Femur (tissue), 1 donor: ENCODE measurements at places on chromosomes 3 and 15.
A peak's percentile ranks its signal among the peaks of the same experiment; 100 is the strongest.

GRCh38 chr15:35444557-35445204 is 101.3 kb downstream of the DPH6 start:
- no peak for DNase-seq

- DNase-seq = no peak
Measured at GRCh38 chr15:44501768-44502366, 35.1 kb upstream of the EIF3J start.

GRCh38 chr15:29285386-29285785 is 15.8 kb upstream of the NSMCE3 start:
- no peak for DNase-seq

GRCh38 chr15:46174122-46174521 is 539.3 kb downstream of the SQOR start:
- no peak for DNase-seq

GRCh38 chr15:48451241-48451640 is 120.0 kb downstream of the DUT start:
- no peak for DNase-seq

GRCh38 chr15:83398626-83399025 is 48.5 kb upstream of the SH3GL3 start:
- DNase-seq = no peak

DNA sequence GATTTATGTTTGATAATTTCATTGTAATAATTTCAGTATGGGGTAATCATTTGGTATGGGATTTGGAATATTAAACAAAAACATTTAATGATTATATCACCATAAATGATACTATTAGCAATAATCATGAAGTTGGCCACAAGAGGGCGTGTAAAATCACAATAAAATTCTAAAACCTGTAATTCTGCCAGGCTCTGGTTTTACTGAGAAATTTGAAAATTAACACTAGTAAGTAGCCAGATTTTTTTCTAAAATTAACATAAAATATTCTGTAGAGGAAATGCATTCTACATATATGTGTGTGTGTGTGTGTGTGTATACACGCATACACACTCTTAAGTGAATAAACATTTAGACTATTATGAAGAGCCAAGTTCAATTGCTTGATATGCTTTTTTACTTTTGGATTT is 40.5 kb downstream of the FEZF2 start:
- DNase-seq = no peak

GRCh38 chr3:7630925-7631324 is 770.0 kb downstream of the GRM7 start:
- DNase-seq = peak; percentile 45

DNA sequence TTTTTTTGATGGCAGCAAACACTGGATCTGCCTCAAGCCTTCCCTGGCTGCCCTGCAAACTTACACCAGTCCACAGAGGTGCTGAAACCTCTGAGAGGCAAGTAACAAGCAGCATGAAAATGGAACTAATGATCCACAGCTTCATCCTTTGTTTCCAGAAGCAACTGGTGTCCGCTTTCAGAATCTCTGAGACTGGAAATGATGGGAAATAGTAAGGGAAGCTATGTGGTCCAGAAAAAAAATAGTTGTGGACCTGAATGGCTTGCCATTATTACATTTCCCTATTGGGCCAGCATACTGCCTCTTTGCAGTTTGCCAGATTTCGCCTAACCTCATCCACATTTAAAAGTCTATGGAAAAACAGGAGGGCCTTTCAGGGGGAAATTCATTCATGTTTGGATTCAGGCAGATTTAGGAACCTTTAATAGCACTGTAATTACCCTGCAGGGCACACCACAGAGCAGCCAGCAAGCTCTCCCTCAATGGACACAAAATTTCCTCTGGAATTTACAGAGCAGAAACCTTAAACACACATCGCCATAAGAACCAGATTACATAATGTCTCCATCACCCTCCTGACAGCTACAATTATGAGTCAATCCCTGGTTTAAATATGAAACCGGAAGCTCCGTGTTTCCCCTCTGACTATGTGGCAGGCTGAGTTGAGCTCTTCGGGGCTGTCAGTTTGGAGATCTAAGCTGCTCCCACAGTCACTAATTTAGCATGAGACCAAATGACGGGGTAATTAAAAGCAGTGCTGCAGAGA is 134.4 kb downstream of the TMCO5A start:
- DNase-seq = peak; percentile 70

DNA sequence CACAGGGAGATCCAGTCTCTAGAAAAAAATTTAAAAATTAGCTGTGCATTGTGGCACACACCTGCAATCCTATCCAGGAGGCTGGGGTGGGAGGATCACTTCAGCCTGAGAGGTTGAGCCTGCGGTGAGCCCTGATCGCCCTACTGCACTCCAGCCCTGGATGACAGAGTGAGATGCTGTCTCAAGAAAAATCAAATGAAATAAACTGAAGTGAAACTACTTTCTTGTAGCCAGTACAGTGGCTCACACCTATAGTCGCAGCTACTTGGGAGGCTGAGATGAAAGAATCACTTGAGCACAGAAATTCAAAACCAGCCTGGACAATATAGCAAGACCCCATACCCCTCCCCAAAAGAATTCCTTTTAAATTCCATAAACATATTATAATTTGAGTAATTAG is 35.4 kb downstream of the SMARCC1 start:
- no peak for DNase-seq

- no peak for DNase-seq
Measured at GRCh38 chr3:197801891-197802778, 11.1 kb downstream of the LRCH3 start.

DNA sequence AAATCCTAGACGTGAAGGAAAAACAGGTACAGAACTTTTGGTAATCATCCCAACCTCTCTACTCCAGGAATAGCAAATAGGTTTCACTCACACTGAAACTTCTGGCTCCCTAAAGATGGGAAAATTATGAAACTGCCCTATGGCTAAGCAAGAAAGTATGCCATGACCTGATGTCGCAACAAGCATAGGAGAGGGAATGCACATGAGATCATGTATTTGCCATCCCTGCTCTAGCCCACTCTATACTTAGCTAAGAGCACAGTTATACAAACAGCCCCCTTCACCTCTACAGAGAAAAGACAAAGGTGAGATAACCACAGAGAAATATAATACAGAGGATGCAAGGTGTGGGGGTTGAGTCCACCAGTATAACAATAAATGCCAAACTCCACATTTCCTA is 102.7 kb downstream of the TBC1D5 start:
- DNase-seq = no peak

DNA sequence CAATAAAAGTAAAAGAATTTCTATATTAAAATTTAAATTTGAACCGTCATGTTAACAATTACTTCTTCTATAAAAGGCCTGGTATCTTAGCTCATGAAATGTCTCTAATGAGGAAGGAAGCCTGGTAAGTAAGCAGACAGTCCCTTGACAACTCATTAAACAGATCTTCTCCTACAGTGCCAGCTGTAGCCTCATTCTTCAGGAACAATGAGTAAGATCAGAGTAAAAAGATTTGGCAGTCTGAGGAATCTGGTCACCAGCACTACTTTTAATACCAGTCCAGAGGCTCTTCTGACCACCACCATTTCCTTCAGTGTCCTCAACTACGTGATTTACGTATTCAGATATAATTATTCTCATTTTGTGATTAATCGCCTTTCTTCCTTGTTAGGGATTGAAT is 955.0 kb upstream of the ALCAM start:
- no peak for DNase-seq

DNA sequence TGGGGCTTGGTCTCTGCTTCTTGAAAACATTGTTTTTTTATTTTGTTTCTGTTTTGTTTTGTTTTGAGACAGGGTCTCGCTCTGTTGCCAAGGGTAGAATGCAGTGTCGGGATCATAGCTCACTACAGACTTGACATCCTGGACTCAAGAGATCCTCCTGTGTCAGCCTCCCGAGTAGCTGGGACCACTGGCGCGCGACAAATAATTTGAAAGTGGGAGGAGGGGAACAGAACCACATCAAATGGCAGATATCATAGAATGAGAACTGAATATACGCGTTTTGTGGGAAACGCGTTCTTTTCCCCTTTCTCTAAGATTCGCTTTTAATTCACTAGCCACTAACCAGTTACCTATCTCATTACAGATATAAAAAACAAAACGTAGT is 641 bp upstream of the VPS13C start:
- no peak for DNase-seq

GRCh38 chr15:60993008-60993407 is 236.1 kb downstream of the RORA start:
- no peak for DNase-seq

DNA sequence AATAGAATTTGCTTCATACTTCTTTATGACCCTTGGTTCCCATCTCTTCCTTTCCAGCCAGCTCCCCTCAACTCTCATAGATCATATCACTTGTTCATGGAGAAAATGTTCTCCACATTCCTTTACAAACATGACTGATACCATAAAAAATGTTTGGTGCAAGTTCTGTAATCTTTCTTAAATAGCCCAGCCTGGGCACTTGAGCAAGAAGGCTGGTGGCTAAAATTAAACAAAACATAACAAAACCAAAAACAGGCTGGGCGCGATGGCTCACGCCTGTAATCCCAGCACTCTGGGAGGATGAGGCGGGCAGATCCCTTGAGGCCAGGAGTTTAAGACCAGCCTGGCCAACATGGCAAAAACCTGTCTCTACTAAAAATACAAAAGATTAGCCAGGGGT is 8.9 kb upstream of the POLR2M start:
- no peak for DNase-seq

DNA sequence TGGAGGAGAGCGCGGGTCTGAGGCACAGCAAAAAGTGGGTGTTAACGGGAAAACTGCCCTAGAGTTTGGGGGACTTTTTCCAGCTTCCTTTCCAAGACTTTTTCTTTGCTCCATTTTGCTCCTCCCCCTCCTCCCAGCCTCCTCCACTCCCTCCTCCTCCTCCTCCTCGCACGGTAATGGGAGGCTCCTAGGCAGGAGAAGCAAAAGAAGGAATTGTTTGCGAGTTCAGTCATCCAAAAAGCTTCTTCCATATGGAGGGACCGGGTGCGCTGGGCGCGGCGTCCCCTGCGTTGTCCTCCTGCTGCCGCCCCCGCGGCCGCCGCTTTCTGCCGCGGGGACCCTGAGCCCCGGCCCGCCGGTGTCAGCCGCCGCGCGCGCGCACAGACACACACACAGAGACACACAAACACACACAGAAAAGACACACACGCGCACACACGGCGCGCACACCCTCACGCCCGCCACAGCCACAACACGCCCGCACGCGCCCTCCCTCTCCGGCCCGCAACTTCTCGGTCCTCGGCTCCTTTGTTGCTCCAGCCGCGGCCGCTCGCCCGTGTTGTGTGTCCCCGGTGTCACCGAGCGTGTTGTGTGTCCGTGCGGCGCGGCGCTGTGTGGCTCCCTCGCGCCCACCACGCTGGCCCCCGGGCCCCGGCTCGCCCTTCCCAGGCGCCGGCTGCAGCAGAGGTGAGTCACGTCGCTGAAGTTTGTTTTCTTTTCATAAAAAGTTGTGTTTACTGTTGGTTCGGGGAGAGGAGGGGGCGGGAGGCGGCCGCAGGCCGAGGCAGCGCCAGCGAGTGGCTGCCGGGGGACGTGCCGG is at the start of gene BOC:
TSS of gene BOC (plus strand) at position 228 of the 820 bp plus-strand sequence. CDS start 38,246 bp downstream, outside the sequence.
- peak; percentile 87 for DNase-seq

DNA sequence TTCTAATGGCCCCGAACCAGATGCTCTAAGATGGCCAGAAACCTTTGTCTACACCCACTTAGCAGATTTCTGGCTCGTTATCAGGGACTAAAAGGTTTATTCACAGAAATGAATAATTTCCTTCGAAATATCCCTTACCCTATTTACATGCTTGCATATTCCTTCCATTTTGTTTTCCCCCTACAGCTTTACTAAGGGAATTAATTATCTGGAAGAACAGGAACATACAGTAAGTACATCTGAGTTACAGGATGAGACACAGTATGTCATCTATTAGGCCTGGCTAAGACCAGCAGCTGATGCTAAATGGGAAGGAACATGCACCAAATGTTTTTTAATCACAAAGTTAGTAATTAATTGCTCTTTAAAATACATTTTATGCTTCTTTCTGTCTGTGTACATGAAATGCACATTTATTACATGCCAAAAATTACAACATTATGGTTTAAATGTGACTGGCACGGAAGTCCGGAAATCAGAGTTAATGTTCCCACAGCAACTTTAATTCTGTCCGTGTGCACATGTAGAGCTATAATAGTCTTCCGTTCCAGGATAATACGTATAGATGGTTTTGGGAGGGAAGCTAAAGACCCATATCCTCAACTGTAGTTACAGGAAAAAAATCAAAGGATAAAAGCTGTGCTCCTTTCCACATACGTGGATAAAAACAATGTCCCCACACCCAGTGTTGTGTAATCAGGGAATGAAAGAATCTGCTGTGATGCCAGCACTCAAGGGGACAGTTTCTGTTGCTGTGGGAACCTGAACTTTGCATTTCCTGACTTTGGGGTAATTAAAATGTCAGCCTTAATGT is 82.0 kb downstream of the TIGIT start:
- no peak for DNase-seq

- DNase-seq = peak; percentile 36
Measured at GRCh38 chr3:108662142-108662738, 72.7 kb downstream of the DZIP3 start.

DNA sequence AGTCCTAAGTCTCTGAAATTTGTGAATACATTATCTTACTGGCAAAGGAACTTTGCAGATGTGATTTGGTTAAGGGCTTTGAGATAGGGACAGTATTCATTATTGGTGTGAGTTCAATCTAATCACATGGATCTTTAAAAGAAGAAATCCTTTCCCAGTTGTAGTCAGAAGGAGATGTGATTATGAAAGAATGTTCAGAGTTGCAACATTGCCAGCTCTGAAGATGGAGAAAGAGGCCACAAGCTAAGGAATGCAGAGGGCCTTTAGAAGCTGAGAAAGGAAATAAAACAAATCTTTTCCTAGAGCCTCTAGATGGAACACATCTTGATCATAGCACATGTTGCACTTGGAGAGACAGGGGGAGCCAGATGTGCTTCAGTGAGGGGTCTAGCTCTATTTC is 27.7 kb upstream of the SIAH2 start:
- DNase-seq = no peak

DNA sequence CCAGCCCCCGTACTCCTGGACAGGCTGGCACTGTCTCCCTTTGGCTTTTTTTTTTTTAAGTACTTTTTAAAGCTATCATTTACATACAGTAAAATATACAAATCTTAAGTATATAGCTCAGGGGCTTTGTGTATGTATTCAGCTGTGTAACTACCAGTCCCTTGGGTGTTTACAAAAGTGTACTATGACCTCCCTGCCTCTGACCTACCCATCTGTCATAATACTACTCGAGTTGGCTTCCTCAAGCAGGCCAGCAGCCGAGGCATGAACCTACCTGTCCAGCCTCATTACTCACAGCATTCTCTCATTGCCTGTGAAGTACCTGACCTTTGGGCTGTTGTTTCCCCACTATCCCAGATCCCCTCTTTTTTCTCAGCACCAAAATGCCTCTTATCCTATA is 33.2 kb downstream of the ABHD2 start:
- no peak for DNase-seq

DNA sequence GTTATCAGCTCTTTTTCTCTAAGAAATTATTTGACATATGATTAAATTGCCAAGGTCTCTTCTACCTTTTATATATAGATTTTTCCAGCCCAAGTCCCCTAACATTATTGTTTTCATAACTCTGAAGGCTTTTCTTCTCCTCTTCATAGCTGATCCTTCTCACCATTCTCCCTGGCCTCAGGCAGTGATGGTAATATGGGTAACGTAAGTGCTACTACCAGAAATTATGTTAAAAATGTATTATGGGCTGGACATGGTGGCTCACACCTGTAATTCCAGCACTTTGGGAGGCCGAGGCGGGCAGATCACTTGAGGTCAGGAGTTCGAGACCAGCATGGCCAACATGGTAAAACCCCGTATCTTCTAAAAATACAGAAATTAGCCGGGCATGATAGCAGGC is 29.2 kb downstream of the BMF start:
- DNase-seq = no peak
